ENCODE measurements at places on chromosomes 1 and 21.

DNA sequence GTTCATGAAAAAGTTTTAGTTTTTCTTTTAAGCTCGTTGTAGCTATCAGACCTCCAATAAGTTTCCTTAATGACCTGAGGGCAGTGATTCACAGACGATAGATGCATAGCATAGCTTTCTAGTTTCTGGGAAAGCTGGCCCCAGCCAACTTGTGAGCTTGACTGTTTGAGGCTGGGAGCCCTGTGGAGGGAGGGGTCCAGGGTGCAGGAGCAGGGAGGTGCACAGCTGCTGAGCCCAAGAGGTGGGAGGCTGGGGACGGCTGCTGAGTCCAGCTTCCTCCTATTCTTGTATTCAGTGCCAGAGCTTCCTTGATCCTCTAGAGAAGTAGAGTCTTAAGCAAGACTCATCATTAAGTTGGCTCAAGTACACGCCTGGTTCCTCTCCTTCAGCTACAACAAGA lies 11.0 kb upstream of the AVPR1B start:
- DNase-seq = no peak

- DNase-seq = no peak
Observed at GRCh38 chr1:26554781-26555180, 25.2 kb downstream of the RPS6KA1 start.

DNA sequence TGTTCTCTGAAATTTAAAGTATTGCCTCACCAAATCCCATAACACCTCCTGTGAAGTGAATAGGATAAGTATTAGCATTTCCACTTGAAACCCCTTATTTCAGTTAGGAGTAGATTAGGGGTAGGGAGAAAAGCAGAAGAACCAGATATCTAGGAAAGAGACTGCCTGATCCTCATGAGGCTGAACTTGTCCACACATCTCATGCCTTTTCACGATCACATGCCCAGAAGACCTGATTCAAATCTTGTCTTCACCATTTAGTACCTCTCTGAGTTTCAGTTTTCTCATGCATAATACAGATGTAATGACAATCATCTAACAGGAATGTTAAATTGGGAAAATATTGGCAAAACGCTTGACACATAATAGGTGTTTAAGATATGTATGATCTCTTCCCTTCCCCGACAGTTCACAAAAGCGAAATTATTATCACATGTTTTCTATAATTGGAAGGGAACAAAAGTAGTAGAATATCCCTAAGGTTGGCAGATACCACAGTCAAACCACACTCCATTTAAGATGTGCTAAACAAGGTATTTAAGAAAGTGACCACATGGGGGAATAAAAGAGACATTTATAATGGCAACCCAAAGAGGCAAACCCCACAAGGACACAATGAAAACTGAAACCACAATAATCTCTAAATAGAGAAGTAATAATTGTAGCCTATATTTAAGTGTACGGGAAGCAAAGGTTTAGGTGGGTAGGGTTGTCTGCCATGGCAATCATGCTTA lies 25.2 kb downstream of the GFI1 start:
- no peak for DNase-seq

- no peak for DNase-seq
Observed at GRCh38 chr21:14982336-14982735, 82.5 kb downstream of the NRIP1 start.

GRCh38 chr1:230661976-230662375 lies 19.7 kb downstream of the COG2 start:
- DNase-seq = no peak

GRCh38 chr1:163308811-163309210 lies 12.9 kb upstream of the NUF2 start:
- no peak for DNase-seq

GRCh38 chr1:155996166-155996565 lies 17.8 kb upstream of the ARHGEF2 start:
- DNase-seq = no peak

- no peak for DNase-seq
Observed at GRCh38 chr1:22860414-22860800, 112.3 kb downstream of the LACTBL1 start.

GRCh38 chr1:56133522-56134472 lies 445.6 kb downstream of the PLPP3 start:
- no peak for DNase-seq

- no peak for DNase-seq
Observed at GRCh38 chr1:42260376-42261070, 74.5 kb downstream of the FOXJ3 start.

DNA sequence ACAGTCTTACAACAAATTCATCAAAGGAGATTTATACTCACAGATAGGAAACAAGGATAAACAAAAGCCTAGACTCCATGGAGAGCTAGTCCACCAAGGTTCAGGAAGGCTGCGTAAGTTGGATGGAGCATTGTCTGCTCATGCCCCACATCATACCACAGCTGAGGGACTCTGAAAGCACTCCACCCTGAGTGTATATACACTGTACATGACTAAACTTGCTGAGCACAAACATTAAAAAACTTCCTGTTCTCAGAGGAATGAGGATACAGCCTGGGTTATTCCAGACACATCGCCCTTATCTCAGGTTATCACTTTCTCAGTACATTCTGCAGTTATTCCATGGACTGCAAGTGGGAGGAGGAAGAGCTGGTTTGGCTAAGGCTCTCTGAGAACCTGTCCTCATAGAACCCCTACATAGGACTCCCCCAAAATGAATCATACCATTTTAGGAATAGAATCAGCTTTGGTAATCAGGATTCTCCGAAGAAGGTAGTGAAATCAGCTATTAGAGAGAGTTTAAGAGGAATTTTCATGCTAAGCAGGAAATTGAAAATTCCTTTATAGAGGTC lies 58.0 kb upstream of the PRMT6 start:
- no peak for DNase-seq

DNA sequence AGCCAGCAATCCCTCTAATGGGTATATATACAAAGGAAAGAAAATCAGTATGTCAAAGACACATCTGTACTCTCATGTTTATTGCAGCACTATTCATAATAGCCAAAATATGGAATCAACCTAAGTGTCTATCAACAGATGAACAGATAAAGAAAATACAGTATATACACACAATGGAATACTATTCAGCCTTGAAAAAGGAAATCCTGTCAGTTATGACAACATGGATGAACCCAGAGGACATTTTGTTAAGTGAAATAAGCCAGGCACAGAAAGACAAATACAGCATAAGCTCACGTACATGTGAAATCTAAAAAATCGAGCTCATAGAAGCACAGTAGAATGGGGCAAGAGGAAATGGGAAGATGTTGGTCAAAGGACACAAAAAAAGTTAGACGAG lies 69.1 kb downstream of the WARS2 start:
- no peak for DNase-seq

- DNase-seq = no peak
Observed at GRCh38 chr21:28196981-28197380, 795.7 kb downstream of the LTN1 start.

DNA sequence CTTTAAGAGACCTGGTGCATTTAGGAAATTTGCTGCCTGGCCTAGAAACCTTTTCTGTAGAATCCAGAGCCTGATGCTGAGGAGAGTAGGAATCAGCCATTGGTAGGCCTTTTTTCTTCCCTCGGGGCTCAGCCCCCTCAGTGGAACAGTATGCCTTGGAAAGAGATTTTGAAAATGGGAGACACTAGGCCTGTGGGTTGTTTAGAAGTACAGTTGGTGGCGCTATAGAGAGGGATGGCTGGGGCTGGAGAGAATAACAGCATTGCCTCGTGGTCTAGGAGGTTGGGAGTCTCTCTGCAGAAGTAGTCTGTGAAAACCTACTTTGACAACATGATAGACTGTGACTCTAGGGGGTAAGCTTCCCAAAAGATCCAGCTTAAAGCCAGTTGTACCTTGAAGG lies 8.2 kb downstream of the KIF2C start:
- DNase-seq = no peak

DNA sequence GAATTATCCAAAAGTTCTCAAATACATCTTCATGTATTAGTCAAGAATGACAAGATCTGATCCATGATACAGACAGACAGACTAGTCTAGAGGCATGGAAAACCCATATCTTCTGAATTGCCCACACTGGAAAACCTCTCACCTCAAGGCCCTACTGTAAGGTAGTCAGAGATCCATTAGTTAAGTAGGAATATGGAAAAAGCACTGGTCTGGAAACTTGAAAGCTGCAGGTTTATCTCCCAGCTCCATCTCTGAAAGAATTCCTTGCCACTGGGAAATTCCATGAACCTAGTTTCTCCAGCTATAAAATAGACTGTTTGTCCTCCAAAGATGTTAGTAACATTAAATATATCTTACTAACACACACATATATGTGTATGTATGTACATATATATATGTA lies 169.2 kb downstream of the AKT3 start:
- DNase-seq = no peak

GRCh38 chr1:167638064-167638463 lies 8.0 kb downstream of the RCSD1 start:
- no peak for DNase-seq

GRCh38 chr1:82520611-82521010 lies 719.9 kb downstream of the ADGRL2 start:
- no peak for DNase-seq

- no peak for DNase-seq
Observed at GRCh38 chr1:2135441-2135841, 59.1 kb downstream of the FAAP20 start.

GRCh38 chr1:19922015-19922688 lies 1.3 kb downstream of the PLA2G2E start:
- no peak for DNase-seq
